SK-N-DZ (cell line): ENCODE measurements at places on chromosomes 6 and 20.

- DNase-seq: peak; percentile 100
Observed at GRCh38 chr20:57244627-57245214, 21.7 kb downstream of the BMP7 start.

- no peak for DNase-seq
Observed at GRCh38 chr6:159373670-159374069, 204.5 kb downstream of the FNDC1 start.

DNA sequence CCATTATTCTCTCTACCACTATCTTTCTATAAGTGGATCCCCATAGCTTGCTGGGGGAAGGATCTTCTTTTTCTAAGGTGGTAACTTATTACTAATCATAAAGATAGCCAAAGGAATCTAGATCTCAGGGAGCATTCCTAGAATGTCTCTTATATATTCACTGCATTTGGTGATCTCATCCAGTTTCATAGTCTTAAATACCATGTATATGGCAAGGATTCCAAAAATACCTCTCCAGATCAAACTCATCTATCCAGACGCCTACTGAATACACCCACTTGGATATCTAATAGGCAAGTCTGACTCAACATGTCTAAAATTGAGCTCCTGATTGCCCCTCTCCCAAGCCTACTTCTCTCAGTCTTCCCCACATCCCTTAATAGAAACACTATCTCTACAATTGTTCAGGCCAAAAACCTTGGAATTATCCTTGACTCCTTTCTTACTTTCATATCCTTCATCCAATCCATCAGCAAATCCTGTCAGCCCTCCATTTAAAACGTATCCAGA, 264.4 kb downstream of the HACE1 start:
- no peak for DNase-seq

GRCh38 chr20:46900086-46900485, 5.4 kb downstream of the EYA2 start:
- no peak for DNase-seq

GRCh38 chr20:63290677-63291472, 2.1 kb upstream of the COL20A1 start:
- peak; percentile 62 for DNase-seq

GRCh38 chr6:70186461-70186860, 116.4 kb downstream of the COL9A1 start:
- DNase-seq: no peak

- DNase-seq: peak; percentile 38
Observed at GRCh38 chr6:146028252-146028795, 538 bp upstream of the GRM1 start.

- DNase-seq: peak; percentile 16
Observed at GRCh38 chr6:126628125-126628524, 288.2 kb downstream of the CENPW start.

DNA sequence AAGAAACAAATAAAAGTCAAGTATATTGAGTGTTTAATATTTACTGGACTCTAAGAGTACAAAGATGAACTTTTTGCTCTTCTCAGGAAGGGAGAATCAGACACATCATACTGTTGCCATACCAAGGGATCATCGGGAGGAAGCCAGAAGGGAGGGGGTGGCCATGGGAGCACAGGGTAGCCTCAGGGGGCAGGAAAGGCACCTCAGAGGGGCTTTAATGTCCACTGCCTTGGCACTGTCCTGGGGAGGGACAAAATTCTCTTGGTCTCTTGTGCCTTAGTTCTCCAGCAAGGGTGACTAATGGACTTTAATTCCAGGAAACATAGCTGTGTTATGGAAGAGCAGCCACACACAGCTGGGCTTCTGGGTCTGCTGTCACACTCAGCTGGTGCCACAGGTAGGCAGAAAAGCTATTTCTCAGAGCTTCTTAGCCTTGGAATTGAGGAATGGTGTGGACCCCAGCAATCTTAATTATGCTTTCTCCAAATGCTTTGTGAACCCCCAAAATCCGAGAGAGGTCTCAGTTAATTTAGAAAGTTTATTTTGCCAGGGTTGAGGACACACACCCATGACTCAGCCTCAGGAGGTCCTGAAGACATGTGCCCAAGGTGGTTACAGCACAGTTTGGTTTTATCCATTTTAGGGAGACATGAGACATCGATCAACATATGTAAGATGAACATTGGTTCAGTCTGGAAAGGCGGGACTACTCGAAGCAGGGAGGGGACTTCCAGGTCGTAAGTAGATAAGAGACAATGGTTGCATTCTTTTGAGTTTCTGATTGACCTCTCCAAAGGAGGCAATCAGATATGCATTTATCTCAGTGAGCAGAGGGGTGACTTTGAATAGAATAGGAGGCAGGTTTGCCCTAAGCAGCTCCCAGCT, 53.2 kb downstream of the MRAP2 start:
- DNase-seq: no peak

DNA sequence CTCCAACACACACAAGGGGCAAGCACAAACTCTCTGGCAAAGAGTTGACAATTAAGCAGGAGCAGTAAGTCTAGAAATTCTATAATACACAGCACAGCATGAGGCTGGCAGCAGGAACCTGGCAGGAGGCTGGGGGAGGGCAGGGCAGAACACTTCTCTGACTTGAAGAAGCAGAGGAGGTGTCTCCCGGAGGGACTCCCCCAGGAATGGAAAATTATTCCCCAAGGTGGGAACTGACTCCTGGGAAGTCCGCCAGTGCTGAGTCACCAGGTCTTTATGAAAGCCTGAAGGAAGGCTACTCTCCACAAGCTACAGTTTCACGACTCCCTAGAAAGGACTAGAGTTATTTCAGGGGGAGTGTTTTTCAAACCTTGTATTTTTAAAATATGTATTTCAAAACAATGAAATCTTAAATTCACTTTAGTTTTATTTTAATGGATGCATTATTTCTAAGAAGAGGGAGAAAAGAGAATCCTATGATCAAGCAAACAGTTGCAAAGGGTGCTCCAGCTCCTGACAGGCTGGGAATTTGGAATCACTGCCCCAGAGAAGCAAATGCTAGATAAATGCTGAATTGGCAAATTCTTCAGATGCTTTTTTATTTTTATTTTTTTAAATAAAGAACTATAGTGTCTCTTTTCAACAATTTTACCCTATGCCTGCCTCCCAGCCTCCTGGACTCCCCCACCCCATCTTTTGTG, 192.8 kb downstream of the LY86 start:
- no peak for DNase-seq

DNA sequence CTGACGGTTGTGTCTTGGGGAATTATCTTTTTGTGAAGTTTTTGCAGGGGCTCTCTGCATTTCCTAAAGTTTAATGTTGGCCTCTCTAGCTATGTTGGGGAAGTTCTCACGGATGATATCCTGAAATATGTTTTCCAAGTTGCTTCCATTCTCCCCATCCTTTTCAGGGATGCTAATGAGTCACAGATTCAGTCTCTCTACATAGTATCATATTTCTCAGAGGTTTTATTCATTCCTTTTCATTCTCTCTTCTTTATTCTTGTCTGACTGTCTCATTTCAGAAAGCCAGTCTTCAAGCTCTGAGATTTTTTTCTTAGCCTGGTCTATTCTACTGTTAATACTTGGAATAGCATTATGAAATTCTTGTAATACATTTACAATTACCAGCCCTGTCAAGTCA, 61.3 kb downstream of the UNC5CL start:
- DNase-seq: no peak

GRCh38 chr20:17559338-17559737, 10.5 kb upstream of the DSTN start:
- DNase-seq: no peak

DNA sequence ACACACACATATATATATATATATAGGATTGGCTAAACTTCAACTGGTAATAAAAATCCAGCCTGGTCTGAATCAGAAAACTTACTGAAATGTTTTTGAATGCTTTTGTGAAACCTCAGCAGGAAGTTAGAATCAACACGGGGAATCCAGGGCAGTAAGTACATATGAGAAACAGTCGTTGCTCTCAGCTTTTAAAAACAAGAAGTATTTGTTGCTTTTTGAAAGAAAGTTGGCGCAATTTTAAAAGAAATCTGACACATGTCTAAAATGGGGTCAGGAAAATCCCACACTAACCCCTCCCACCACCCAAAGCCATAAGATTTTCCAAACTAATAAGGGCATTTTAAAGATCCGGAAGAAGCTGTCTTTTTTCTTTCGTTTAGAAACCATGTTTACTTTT, 11.5 kb upstream of the CCDC170 start:
- DNase-seq: no peak

GRCh38 chr6:99501762-99502161, 13.5 kb downstream of the USP45 start:
- DNase-seq: no peak

DNA sequence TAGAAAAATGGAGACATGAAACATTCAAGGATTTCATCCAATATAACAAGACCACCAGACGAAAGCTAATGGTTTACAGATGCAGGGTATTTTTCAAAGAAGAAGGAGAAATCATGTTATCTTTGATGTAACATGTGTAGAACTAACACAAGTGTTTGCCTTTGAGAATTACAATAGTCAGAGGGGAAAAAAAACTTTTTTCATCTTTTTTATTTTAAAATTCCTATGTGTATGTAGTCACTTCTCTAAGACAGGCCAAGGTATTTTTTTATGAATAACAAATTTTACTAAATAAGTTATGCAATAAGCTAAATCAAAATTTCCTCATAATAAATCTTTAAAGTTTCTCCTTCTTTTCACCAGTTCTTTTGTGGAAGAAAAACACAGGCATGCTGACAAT, 161.4 kb downstream of the PDE7B start:
- no peak for DNase-seq

- DNase-seq: no peak
Observed at GRCh38 chr6:42787063-42787472, 5.2 kb downstream of the BICRAL start.

DNA sequence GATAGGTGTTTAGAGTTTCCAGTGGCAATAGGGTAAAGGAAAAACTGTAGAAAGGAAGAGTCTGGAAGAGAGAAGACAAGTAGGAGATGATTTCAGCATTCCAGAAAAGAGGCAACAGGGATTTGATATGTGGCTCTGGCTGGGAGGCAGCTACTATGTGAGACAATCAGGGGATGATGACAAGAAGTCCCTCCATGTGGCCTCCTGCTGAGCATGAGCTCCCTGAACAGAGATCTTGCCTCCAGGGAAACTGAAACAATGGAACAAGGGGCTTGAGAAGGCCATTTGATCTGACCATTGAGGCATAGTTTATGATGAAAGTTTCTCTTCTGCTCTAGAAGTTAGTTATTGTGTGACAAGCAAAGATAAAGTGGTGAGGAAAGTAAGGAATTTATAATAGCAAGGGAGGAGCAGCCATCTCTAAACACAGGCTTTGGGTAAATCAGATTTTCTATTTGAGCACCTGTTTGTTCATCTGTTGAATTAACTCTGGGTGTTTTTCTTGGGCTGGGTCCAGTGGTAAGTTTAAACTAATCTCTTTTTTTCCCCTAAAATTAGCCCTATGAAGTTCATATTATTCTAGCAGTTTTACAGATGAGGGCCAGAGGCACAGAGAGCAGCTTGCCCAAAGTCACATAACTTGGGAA, 3.0 kb upstream of the GPX5 start:
- no peak for DNase-seq

DNA sequence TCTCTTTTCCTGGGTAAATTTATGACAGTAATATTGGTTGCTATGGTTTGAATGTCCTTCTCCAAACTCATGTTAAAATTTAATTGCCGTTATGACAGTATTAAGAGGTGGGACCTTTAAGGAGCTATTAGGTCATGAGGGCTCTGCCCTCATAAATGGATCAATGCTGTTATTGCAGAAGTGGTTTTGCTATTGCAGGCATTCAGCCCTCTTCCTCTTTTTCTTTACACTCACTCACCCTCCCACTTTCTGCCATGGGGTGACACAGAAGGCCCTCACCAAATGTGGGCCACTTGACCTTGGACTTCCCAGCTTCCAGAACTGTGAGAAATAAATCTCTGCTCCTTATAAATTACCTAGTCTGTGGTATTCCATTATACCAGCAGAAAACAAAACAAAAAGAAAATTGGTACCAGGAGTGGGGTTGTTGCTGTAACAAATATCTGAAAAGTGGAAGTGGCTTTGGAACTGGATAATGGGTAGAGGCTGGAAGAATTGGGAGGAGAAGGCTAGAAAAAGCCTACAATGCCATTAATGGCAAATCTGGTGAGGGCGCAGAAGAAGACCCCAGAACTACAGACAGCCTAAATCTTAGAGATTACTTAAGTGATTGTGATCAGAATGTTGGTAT, 24.8 kb upstream of the IGF2R start:
- DNase-seq: no peak

DNA sequence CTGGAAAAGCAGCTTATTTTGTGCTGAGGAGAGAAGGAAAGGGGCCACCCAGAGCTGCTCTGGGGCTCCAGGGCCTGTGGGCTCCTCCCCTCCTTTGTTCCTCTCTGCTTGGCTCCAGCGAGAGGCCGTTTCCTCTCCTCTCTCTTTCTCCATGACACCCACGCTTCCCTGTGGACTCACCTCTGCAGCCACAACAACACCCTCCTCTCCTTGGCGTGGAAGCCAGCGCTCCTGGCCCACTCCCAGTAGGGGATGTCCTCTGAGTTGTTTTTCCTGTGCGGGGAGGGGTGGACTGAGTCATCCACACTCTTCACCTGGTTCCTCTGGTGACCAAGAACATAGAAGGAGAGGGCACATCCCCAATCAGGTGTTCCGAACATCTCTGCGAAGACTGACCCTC, 4.9 kb upstream of the CDSN start:
- DNase-seq: no peak

GRCh38 chr6:54706391-54706790, 140.2 kb upstream of the FAM83B start:
- DNase-seq: no peak

DNA sequence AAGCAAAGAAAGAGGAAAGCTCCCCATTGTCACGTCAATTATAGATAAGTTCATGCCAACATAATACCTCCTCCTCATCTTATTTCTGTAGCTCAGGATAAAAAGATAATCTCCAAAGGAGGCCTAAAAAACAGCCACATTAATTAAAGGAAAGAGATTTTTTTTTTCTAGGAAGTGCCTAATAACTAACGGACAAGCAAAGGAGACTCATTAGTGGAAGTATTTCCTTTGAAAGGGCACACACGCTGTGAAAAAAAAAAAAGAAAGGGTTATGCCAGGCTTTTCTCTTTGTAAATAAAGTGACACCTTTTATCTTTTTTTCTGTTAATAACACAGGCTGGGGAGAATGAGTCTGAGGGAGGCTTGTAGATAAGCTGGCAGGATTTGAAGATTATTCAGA, 55.7 kb downstream of the PCSK2 start:
- DNase-seq: no peak
